Prostate gland (tissue), 2 donors: ENCODE measurements at places on chromosomes 6 and 20. TPM values are rescaled to one million over a fixed set of nuclear protein-coding genes. Genes with fewer than 3 reads are reported as not detected.

TMEM30A gene
- total RNA-seq, result 60.5 TPM

SPATA2 gene
- total RNA-seq, result 15.2 TPM

BTNL2 gene
- not detected for total RNA-seq

GRCh38 chr6:134429861-134430380, 112.0 kb upstream of the SGK1 start:
- DNase-seq, result no peak

DNA sequence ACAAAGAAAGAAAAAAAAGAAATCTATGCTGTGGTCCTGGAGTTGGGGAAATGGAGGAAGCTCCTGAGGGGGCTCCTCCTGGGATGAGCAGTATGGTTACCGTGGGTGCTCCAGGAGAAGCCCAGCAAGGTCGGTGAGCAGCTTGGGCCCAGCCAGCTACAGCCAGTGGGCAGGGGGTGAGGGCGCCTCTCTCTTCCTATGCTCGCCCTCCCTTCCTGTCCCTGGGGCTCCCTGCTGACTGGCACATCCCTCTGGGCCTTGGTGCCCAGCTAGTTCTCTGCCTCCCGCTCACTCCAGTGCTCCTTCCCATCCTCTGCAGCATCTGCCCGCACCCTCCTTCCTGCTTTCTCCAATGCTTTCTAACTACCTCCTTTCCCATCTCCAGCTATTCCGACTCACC, 16.6 kb downstream of the CD40 start:
- DNase-seq, result no peak

DNA sequence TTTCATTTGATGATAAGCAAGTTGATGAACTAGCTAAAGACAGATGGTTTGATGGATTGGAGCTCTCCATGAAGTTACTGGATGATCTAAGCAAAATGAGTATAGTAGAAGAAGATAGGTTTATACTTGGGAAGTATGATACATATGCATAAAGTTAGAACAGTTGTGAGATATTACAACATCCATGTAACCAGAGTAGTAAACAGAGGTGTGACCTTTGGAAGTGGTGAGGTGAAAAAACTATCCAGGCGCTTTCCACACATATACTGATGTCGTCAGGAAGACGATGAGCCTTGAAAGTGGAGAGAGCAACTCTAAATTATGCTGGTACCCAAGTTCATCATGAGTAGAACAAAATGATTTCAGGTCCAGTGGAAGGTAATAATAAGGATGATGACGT, 271.0 kb downstream of the PTPRK start:
- DNase-seq, result no peak

DNA sequence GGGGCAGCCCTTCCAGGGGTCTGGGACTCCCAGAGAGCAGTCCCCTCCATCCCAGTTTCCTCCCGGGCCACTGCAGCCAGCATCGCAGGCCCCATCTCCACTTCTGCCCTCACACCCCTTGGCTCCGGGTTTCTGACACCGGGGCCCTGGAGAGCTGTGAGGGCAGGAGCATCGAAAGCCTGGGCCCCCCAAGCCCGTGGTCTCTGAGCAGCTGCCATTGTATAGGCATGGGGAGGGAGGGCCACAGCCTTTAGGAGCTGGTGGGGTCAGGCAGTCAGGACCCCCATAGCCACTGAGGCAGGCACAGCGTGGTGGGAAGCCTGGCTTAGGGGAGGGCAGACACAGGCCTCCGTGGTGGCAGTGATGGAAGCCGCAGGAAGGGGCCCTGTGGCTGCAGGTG, 9.7 kb upstream of the GPSM3 start:
- DNase-seq, result no peak

DNA sequence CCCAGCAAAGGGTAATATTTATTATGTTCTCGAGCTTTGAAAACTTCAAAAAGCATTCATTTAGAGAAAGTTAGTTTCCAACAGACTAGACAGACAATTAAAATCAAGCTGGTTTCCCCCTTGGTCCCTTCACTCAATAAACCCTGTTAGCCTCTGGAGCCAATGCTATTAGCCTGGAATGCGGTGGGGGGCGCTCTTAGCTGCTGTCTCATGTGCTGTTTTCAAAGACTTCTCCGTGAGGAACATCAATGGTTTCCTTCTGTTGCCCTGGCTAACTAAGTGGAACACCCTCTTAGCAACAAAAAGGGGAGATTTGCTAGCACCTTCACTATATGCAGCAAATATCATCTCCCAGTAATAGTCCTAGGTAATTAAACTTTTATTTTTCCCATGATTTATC, 86.4 kb downstream of the LY86 start:
- DNase-seq, result no peak

GRCh38 chr6:13776602-13777001, 37.8 kb downstream of the MCUR1 start:
- no peak for DNase-seq

DNA sequence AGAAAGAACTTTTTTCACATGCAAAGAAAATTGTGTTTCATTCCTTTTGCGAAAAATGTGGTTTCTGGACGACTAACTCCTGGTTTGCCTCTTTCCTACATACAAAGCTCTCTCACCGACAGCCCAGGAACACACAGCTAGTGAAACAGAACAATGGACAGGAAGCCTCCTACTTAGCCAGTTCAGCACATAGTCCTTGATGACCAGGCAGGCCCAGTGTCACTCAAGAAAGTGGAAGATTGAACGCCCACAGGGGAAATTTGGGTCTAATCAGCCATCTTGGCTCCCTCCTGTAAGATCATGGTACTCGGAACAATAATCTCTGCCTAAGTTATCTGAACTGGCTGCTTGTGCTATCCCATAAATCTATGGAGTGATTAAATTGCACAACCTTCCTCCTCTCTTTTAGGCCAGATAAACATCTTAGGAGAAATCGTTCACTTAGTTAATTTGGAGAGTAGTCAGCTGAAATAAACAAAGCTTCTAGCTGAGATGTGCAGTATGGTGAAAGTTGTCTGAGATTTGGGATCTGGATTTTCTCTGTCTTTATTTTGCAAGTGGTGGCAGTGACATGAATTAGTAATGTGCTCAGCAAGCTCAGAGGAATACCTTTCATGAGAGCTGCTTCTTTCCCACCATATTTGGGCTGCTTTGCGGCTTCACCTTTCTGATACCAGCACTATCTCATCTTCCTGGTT, 147.0 kb downstream of the MTFR2 start:
- no peak for DNase-seq

- DNase-seq, result no peak
These were observed 501.8 kb downstream of the HACE1 start for GRCh38 chr6:104357928-104358327.

DNA sequence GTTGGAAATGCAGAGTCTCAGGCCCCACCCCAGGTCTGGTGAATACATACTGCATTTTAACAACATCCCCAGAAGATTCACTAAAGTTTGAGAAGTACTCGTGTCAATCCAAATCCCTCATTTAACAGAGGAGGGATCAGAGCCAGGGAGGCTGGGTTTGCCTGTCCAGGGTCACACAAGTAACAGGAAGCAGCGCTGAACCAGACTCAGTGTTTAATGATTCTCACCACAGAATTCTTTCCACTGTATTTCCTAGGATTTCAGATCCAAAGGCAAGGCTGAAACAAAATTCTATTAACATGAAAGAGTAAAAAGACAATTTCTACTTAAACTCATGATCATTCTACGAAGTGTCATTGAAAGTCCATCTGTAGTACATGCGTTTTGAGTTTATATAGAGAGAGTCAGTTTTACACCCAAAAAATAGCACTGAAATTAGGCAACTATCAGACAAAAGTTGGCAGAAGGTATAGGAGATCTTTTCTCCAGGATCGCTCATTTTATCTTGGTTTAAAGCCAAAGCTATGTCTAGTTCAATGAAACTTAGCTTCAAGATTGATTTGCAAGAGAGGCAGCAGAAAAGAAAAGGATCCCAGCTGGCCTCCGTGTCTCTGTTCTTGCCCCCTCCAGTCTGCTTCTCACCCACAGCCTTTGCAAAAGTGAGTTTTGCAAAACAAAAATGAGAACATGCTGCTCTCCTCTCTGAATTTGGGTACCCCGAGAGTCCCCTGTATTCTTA, 6.0 kb upstream of the AGPAT4 start:
- DNase-seq, result no peak

- DNase-seq, result no peak
These were observed 197.4 kb upstream of the KCNQ5 start for GRCh38 chr6:72424476-72424875.

GRCh38 chr6:1821513-1822183, 211.9 kb downstream of the FOXC1 start:
- no peak for DNase-seq

GRCh38 chr6:135970750-135971149, 119.2 kb downstream of the PDE7B start:
- no peak for DNase-seq

GRCh38 chr6:137878486-137879285, 11.6 kb downstream of the TNFAIP3 start:
- DNase-seq, result peak; percentile 19

- no peak for DNase-seq
These were observed 135.6 kb upstream of the RUNX2 start for GRCh38 chr6:45192556-45192955.

GRCh38 chr20:58072695-58073671, 155.5 kb downstream of the ANKRD60 start:
- DNase-seq, result no peak

- DNase-seq, result no peak
These were observed 156.4 kb upstream of the RREB1 start for GRCh38 chr6:6951355-6951754.

- no peak for DNase-seq
These were observed 61.7 kb downstream of the GMDS start for GRCh38 chr6:2183752-2184151.

DNA sequence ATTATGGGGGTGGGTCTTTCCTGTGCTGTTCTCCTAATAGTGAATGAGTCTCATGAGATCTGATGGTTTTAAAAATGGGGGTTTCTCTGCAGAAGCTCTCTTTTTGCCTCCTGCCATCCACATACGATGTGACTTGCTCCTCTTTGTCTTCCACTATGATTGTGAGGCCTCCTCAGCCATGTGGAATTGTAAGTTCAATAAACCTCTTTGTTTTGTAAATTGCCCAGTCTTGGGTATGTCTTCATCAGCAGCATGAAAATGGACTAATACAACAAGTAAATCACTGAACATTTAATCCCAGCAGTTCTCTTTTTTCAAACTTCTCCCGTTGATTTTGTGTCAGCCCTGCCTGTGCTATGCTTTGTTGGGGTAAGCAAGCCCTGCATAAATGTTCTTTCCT, 95.2 kb downstream of the FAM217A start:
- no peak for DNase-seq

GRCh38 chr6:154951345-154952200, 43.5 kb upstream of the TIAM2 start:
- no peak for DNase-seq

DNA sequence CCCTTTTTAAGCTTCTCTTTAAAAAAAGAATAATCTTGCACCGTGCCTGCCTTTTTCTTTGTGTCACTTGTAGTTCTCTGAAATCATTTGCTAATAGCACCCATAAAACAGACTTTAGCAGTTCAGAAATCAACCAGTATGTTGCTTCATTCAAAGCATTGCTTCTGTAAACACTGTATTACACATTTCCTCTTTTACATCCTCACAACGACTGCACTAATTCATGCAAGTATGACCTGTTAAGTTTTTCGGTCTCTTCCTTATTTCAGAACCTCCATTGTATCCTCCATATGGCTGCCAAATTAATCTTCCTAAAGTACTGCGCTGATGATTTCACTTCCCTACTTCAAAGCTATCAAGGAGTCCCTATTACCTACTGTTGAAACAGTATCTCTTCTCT, 142.9 kb upstream of the RNF217 start:
- no peak for DNase-seq

DNA sequence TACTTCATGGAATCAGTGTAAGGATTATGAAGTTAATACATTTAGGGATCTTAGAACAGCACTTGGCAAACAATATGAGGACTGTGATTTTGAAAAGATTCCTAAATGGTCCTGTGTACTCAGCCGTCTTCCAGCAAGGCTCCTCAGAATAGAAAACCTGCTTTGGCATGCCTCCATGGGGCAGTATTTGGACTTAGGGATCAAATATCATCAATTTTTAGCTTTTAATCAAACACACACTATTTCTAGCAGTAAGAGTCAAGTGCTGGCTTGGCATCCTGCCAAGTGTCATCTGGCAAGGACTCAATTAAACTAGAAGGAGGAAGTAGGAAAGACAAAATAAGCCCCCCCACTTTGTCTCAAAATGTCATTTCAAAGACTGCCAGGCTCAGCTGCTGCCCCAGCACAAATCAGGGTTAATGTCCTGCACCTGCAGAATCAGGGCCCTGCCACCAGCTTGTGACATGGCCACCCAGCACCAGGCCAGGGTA, 40.8 kb downstream of the IYD start:
- DNase-seq, result no peak

DNA sequence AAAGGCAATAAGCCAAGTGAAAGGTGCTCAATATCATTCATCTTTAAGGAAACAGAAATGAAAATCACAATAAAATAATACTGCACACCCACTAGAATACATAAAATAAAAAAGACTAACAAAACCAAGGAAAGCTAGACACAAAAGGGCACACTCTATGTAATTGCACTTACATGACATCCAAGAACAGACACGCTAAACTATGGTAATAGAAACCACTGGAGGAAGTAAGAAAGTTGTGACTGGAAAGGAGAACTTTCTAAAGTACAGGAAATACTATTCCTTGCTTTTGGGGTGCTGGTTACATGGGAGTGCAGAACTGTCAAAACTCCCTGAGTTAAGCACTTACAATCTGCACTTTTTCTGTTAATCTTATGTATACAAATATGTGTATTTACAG, 253.7 kb upstream of the RUNX2 start:
- no peak for DNase-seq

DNA sequence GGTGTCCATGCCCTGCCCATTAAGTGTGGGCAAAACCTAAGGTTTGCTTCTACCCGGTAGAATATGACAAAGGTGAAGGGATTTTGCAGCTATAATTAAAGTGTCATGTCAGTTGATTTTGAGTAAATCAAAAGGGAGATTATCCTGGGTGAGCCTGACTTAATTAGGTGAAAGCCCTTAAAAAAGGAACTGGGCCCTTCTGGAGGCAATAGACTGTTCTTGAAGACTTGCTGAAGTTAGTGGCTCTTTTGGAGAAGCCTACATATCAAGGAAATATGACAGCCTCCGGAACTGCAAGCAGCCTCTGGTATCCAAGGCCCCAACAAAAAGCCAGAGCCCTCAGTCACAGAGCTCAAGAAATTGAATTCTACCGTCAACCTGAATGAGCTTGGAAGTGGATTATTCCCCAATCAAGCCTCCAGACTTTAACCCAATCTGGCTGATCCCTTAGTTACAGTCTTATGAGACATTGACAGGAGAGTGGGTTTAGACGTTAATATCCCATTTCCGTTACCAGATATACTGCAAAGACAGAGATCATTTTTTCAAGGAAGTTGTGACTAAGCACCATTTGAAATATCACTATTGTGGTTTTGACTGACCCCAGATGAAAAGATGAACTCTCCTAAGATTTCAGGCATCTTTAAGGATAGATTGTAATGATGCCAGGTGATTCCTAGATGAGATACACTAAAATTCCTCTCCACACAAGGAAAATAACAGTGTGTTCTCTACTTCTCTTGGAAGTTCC, 303.4 kb downstream of the PLCB1 start:
- DNase-seq, result no peak

GRCh38 chr6:83883240-83883639, 23.8 kb downstream of the CYB5R4 start:
- DNase-seq, result no peak
